ENCODE measurements at places on chromosomes 12 and 14. TPM values are rescaled to one million over a fixed set of nuclear protein-coding genes. Genes with fewer than 3 reads are reported as not detected.

The ARHGEF40 gene
- not detected for total RNA-seq

The JPH4 gene
- 0.07 TPM for total RNA-seq

The DPY19L2 gene
- 0.91 TPM for total RNA-seq

The IFI27 gene
- total RNA-seq: 3.4 TPM

The BATF gene
- 32.7 TPM for total RNA-seq
